Neural cell (in vitro differentiated cells): ENCODE measurements at places on chromosomes 4 and X. TPM values are rescaled to one million over a fixed set of nuclear protein-coding genes. Genes with fewer than 3 reads are reported as not detected.

BGN gene
- not detected in 2 replicates for polyA plus RNA-seq

ELMOD2 gene
- polyA plus RNA-seq: 81.8 and 101 TPM in 2 replicates

SOD3 gene
- polyA plus RNA-seq: not detected in 2 replicates

SMIM10 gene
- polyA plus RNA-seq: not detected in 2 replicates

TLR2 gene
- not detected in 2 replicates for polyA plus RNA-seq

NSG1 gene
- polyA plus RNA-seq: 847 and 921 TPM in 2 replicates

FAM133A gene
- polyA plus RNA-seq: 4.9 and 6.4 TPM in 2 replicates

MAGT1 gene
- 2.5 and 3.6 TPM in 2 replicates for polyA plus RNA-seq

XKRX gene
- polyA plus RNA-seq: not detected in 2 replicates

FAM114A1 gene
- polyA plus RNA-seq: 0.32 TPM in 1 of 2 replicates, not detected in the other

DGAT2L6 gene
- polyA plus RNA-seq: not detected in 2 replicates

CT45A2 gene
- polyA plus RNA-seq: not detected in 2 replicates

FAM199X gene
- 37.4 and 38.2 TPM in 2 replicates for polyA plus RNA-seq

ALG13 gene
- polyA plus RNA-seq: 57.9 and 72.8 TPM in 2 replicates

DCX gene
- polyA plus RNA-seq: 180 and 206 TPM in 2 replicates

SMIM43 gene
- polyA plus RNA-seq: 0.17 TPM in 1 of 2 replicates, not detected in the other

NDNF gene
- polyA plus RNA-seq: 3.0 and 4.3 TPM in 2 replicates

ACE2 gene
- 0.64 TPM in 1 of 2 replicates, not detected in the other for polyA plus RNA-seq

PNMA6F gene
- 0.77 and 1.7 TPM in 2 replicates for polyA plus RNA-seq

UXT gene
- polyA plus RNA-seq: 141 and 153 TPM in 2 replicates

PCDH7 gene
- 12.6 and 15.3 TPM in 2 replicates for polyA plus RNA-seq

NSUN7 gene
- 0.51 and 3.8 TPM in 2 replicates for polyA plus RNA-seq

CT55 gene
- polyA plus RNA-seq: 2.1 TPM in 1 of 2 replicates, not detected in the other
